ENCODE measurements at places on chromosomes 6 and 20. TPM values are rescaled to one million over a fixed set of nuclear protein-coding genes. Genes with fewer than 3 reads are reported as not detected.

Gene LPIN3
- total RNA-seq: 0.84 TPM

Gene EMILIN3
- total RNA-seq: not detected

Gene MEP1A
- total RNA-seq: not detected

Gene ZNF335
- 26.8 TPM for total RNA-seq

Gene ISM1
- total RNA-seq: 0.29 TPM

Gene SAMD10
- total RNA-seq: 20.5 TPM

DNA sequence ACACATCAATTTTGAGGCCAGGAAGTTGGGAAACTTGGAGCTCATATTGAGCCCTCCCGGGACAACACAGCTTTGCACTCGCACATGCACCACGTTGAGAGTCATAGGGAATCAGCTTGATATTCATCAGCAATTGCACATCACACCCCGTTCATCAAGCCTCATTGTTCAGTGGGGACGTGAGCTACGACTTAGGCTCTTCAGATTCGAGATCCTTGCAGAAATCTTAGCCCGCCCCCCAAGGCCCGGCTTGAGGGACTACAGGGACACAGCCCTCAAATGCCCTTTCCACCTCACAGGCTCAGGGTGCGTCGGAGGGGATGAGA lies 93.0 kb upstream of the MAFB start:
- H3K4me3 ChIP-seq: no peak overlapping the region
- H3K36me3 ChIP-seq: no peaks in the 10 kb centered on the region
- no peaks in the 10 kb centered on the region for H3K4me1 ChIP-seq
- H3K27me3 ChIP-seq: peaks cover 2% of the 10 kb centered on the region

GRCh38 chr6:130150906-130151305 lies 71.8 kb downstream of the SAMD3 start:
- H3K4me1 ChIP-seq: no peaks in the 10 kb centered on the region
- H3K4me3 ChIP-seq: no peak overlapping the region
- peaks cover 7% of the 10 kb centered on the region for H3K36me3 ChIP-seq
- DNase-seq: no peak

GRCh38 chr6:131688286-131688685 lies 12.9 kb downstream of the OR2A4 start:
- no peak overlapping the region for H3K27ac ChIP-seq
- no peak for DNase-seq
- H3K36me3 ChIP-seq: no peaks in the 10 kb centered on the region
- no peaks in the 10 kb centered on the region for H3K27me3 ChIP-seq
- no peak overlapping the region for H3K4me3 ChIP-seq

GRCh38 chr20:63241272-63241671 lies 5.6 kb downstream of the BIRC7 start:
- H3K4me3 ChIP-seq: no peak overlapping the region
- H3K36me3 ChIP-seq: no peaks in the 10 kb centered on the region
- H3K27ac ChIP-seq: no peak overlapping the region
- H3K27me3 ChIP-seq: no peaks in the 10 kb centered on the region

DNA sequence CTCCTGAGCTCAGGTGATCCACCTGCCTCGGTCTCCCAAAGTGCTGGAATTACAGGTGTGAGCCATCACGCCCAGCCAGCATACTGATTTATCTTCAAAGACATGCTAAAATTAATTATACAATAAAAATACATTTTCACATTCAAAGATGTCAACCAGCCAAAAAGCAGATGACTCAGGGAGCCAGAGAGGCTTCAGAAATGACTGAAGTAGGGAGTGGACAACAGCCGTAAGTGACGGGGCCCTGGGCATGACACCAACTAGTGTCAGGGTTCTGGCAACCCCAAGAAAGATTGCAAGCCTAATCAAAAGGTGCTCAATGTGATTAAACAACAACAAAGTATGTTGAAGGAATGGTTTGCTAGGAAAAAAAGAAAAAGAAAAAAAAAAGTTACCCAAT lies 28.4 kb downstream of the GPLD1 start:
- DNase-seq: no peak
- no peak overlapping the region for H3K4me3 ChIP-seq
- H3K27me3 ChIP-seq: no peaks in the 10 kb centered on the region

DNA sequence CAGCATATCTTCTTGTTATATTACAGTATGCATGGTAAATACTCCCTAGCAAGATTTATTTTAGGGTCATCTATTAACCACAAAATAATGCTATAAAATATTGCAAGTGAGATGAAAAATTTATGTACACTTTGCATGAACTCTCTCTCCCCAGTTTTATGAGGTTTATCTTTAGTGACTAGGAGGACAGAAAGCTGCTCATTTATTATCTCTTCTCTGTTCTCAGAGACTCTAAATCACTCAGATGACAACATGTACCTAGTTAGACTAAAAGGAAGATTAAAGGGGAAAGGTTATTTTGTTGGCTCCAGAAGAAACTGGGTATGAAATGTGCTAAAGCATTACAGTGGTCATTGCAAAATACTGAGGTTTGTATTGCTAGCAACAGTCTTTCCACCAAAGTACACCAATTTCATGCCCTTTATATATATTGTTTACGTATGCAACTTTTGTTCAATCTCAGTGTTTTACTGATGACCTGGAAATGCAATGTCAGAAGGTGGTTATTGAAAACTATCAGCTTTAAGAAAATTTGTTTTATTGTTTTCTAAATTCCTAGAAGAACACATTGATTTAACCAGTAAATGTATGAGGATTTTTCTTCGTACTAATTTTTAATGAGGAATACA lies 11.8 kb downstream of the RFX6 start:
- H3K4me3 ChIP-seq: no peak overlapping the region
- no peaks in the 10 kb centered on the region for H3K4me1 ChIP-seq
- no peak for DNase-seq
- H3K27ac ChIP-seq: no peak overlapping the region
- no peaks in the 10 kb centered on the region for H3K36me3 ChIP-seq
- H3K27me3 ChIP-seq: no peaks in the 10 kb centered on the region

DNA sequence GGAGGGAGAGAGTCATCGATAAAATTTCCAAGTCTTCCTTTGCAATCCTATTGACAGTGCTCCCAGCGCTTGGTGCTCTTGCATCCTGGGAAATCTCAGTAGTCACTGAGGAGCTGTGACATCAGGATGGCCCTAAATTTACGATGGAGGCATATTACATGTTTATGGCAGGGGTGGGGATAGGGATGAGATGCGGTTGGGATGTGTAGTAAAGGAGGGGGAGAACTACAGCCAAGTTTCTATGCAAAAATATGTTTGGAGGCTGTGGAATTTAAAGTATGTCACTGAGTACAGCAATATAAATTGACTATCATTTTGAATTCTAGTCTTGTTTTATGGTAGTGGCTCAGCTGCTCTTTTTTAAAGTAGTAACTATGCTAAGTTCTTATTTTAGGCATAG lies 544.9 kb downstream of the PKHD1 start:
- no peaks in the 10 kb centered on the region for H3K4me1 ChIP-seq
- H3K27ac ChIP-seq: no peak overlapping the region
- H3K4me3 ChIP-seq: no peak overlapping the region

GRCh38 chr6:141467041-141467440 lies 665.7 kb upstream of the GJE1 start:
- no peak overlapping the region for H3K4me3 ChIP-seq
- H3K27me3 ChIP-seq: no peaks in the 10 kb centered on the region
- no peak for DNase-seq
- peaks cover 12% of the 10 kb centered on the region for H3K4me1 ChIP-seq
- no peak overlapping the region for H3K27ac ChIP-seq

- H3K4me3 ChIP-seq: no peak overlapping the region
- H3K27ac ChIP-seq: peak overlapping the region; percentile 48
- DNase-seq: peak; percentile 46
- H3K4me1 ChIP-seq: peaks cover 18% of the 10 kb centered on the region
- peaks cover 8% of the 10 kb centered on the region for H3K36me3 ChIP-seq
Measured at GRCh38 chr6:16591396-16592222, 169.7 kb downstream of the ATXN1 start.

GRCh38 chr6:168374541-168375071 lies 55.0 kb upstream of the DACT2 start:
- no peak overlapping the region for H3K27ac ChIP-seq
- H3K4me1 ChIP-seq: peaks cover 3% of the 10 kb centered on the region
- no peak for DNase-seq
- H3K36me3 ChIP-seq: no peaks in the 10 kb centered on the region
- H3K27me3 ChIP-seq: no peaks in the 10 kb centered on the region

DNA sequence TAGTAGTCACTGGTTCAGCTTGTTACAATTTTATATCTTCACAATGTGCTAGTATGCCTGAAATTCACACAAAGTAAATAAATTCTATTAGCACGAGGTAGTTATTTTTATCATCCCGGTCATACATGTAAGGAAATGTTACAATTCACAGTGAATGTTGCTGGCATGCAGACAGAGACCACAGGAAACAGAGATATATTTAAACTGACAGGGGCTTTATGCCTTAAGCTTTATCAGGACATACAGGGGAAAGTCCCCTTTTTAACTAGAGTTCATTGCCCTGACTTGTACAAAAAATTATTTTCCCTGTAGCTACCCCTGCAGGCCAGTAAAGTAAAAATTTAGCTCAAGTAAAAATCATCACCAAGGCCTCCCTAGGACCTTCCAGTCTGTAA lies 712.0 kb upstream of the NRSN1 start:
- H3K4me3 ChIP-seq: no peak overlapping the region
- no peak overlapping the region for H3K27ac ChIP-seq
- DNase-seq: no peak

Data from activated naive CD4-positive, alpha-beta T cell treated with anti-CD3 and anti-CD28 coated beads for 36 hours (primary cell).